T-helper 1 cell (primary cell): ENCODE measurements at places on chromosomes 16 and 17.

DNA sequence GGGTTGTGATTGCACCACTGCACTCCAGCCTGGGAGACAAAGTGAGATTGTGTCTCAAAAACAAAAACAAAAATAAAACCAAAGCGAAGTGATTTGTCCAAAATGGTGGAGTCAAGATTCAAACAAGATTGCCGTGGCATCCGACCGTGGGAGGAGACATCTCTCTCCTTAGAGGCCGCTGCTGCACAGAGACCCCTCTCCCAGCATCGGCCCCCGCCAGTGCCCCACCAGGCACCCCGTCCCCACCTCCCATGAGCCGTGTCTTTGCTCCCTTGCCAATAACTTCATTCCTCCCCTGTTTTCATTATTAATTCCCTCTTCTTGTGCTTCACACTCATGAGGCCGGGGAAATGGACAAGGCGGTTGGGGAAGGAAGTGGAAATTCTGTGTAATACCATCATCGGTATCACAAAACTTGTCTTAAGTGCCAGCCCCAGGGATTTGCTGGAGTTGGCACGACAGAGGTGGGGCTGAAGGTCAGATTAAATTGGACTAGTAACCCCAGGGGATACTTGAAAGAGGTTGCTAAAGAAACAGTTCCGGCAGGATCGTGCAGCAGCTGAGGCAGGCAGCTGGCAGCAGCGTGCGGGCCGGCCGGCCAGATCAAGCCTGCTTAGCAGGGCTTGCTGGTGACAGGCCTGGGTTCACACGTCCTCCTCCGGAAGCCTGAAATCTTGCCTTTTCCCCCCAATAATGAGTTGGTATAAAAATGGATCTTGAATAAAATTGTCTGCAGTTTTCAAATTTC is 66.8 kb downstream of the RTN4RL1 start:
- no peak for DNase-seq

GRCh38 chr17:72734613-72735012 is 357.9 kb downstream of the SLC39A11 start:
- no peak for DNase-seq

DNA sequence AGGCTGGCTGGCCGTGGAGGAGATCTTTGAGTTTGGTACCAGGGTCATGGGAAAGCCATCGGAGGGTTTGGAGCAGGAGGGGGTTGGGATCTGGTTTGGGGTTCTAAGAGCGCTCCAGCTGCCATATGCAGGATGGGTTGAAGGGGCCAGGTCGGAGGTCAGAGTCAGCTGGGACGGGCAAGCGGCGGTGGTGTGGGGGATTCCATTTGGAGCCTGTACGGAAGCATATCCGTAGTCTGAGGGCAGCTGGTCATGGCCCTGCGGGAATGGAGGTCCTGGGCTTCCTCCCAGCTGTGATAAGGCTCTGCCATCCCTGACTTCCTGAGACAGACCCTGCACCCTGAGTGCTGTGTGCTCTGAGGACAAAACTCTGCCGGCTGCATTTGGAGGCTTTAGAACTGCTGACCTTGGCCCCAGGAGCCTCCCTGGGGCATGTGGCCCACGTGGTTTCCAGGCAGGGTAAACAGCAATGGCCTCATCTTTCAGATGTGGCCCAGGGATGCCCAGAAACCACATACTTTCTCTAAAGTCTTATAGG is 46.5 kb downstream of the ATP2C2 start:
- DNase-seq, result no peak

DNA sequence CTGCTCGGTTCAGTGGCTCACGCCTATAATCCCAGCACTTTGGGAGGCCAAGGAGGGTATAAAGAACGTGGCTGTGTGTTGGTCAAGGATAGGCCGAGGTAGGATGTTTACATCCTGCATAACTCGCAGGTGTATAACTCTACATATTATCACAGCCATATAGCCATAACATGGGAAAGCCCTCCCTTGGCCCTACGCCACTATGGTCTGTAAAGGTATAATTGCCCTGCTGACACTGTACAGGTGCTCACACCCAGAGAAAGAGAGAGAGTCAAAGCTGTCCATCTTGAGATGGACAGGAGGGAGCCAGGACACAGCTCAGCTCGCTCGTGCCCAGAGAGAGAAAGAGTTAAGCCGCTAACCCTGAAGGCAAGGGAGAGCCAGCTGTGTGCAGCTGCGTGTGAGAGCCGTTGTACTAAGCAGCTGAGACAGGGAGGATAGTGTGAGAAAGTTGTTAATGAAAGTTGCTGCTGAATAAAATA is 30.4 kb upstream of the DHX8 start:
- no peak for DNase-seq

GRCh38 chr16:56709443-56710040 is 20.4 kb upstream of the NUP93 start:
- DNase-seq, result no peak

GRCh38 chr17:20053361-20053964 is 44.3 kb downstream of the SPECC1 start:
- no peak for DNase-seq

GRCh38 chr17:74605361-74605760 is 13.3 kb upstream of the CD300LD start:
- no peak for DNase-seq

GRCh38 chr17:76867578-76868175 is 527 bp upstream of the MGAT5B start:
- no peak for DNase-seq

DNA sequence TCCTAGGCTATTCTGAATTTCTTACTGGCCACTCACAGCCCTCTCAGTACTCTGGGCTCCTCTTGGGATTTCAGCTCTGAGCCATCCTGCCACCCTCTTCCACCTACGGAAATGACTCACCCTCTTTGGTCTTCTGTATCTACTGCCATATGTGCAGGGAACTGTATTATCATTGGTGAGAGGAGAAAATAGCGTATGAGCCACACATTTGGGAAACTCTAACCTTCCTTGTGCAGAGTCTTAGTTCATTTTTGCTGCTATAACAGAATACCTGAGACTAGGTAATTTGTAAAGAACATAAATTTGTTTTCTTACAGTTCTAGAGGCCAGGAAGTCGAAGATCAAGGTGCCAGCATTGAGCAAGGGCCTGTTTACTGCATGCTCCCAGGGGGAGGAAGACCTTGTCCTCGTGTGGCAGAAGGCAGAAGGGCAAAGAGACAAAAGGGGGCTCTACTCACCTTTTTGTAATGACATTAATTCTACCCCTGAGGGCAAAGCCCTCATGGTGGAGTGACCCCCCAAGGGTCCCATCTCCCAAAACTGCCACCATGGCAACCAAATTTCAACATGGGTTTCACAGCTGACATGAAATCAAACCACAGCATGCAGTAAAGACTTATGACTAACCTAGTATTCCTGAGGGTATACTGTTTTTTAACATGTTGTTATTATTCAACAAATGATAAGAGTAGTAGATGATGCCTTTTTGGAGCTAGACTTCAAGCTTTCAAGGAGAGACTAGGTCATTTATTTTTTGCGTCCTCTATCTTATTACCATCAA is 191.8 kb downstream of the PRKCA start:
- no peak for DNase-seq

- no peak for DNase-seq
Measured at GRCh38 chr16:55284718-55285099, 39.3 kb upstream of the IRX6 start.

DNA sequence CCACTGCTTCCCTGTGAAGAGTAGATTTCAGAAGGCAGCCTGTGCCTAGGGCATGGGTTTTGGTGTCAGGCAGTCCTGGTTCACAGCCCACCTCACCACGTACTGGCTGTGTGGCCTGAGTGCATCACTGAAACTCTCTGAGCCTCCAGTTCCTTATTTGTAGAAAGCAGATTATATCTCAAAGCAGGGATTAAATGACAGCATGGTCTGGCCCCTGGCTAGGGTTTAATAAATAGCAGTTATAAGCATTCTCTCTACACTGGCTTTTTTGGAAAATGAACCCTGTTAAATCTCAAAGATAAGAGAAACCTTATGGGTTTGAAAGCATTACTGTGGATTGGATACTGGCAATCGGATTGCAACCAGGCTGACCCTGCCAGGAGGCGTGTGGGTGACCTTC is 2.9 kb upstream of the MT1M start:
- DNase-seq, result no peak

GRCh38 chr17:74737299-74738050 is 419 bp downstream of the RAB37 start:
- peak; percentile 38 for DNase-seq

DNA sequence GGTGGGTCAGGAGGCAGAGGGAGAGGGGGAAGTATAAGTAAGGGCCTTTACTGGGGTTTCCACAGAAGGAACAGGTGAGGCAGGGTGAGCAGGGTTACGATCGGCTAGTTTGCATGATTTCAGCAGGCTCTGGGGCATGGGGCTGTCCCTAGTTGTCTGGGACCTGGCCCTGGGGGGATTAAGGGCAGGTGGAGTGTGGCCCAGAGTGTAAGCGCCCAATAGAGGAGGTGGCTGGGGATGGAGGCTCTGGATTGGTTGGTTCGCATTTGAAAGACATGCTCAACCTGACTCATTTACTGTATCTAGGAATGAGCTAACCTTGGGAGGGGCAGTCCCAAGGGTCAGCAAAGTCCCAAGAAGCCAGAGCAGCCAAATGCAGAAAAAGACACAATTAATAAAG is 230.3 kb downstream of the MAP2K4 start:
- no peak for DNase-seq

- DNase-seq, result no peak
Measured at GRCh38 chr17:31534223-31534888, 142.9 kb downstream of the RAB11FIP4 start.

DNA sequence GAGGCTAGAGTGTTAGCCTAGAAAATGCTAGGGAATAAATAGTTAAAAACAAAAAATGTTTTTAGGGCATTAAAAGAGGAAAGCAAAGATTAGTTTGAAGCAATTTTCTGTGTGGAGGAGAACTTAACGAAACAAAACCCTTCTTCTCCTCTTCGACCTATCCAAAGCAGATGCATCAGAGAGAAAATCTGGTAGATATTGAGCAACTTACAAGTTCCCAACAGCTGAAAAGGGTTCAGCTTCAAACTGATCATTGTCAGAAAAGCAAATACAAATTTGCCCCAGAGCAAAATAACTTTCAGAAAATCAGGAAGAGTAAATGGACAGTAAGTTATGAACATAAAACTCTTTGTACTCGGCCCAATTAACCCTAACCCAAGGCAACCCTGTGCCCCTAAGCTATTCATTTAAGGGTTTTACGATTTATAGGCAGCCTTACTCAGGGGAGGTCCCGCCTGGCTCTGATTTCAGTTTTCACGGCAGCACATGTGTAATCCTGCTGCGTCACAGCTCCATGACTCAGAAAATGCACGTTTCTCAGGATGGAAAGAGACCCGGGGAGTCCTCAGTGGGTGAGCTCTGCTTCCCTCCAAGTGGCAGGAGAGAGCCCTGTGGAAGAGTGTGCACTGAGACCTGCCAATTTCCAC is 405.7 kb upstream of the SALL1 start:
- no peak for DNase-seq

GRCh38 chr17:9472541-9472940 is 103.1 kb downstream of the STX8 start:
- no peak for DNase-seq

DNA sequence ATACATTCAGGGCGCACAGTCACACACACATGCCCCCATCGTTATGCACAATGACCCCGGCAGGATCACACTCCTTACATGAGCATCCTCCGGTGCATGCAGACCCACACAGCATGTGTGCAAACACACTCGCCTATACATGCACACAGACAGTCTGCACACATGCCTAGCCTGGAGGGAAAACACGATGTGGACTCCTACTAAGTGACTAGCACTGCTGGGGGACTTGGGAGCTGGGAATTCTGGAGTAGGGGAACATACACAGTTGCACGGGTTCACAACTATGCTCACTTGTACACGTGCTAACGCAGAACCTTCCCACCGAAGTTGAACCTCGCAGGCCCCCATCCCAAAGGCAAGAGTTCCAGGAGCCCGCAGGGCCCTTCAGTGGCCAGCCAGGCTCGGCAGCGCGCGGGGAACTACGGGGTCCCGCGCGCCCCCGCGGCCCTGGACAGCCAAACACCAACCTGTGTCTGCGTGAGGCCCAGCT is 2.0 kb downstream of the DLX3 start:
- no peak for DNase-seq

- no peak for DNase-seq
Measured at GRCh38 chr17:885971-886571, 93.5 kb downstream of the NXN start.

- no peak for DNase-seq
Measured at GRCh38 chr16:85601730-85602401, 11.3 kb upstream of the GSE1 start.

- DNase-seq, result no peak
Measured at GRCh38 chr16:47017636-47018035, 44.2 kb upstream of the DNAJA2 start.

DNA sequence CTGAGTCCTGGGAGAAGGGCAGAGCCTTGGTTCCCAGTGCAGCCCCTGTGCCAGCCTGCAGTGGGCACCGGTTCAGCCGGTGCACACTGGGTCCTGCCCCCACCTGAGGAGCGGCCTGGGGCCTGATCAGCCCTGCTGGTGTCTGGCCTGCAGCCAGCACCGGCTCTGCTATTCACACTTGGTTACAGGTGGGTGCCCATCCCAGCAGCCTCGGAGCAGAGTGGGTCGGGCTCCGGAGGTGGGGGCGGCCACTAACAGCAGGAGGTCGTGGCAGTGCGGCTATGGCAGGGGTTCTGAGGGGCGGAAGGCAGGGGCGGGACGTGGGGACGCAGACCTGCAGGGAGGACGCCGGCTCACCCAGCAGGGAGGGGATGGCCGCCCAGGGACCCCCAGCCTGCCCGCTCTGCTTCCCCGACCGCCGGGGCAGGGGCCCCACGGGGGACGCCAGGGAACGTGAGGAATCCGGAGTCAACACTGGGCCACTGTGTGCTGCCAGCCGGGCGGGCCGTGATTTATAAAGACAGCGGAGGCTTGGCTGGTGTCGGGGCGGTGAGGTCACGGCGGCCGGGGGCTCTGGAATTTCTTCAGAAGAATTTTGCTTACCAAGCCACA is 20.3 kb downstream of the METRNL start:
- no peak for DNase-seq

- no peak for DNase-seq
Measured at GRCh38 chr17:72434991-72435618, 314.3 kb downstream of the SOX9 start.

GRCh38 chr17:3732210-3732621 is 8.5 kb downstream of the HASPIN start:
- no peak for DNase-seq

DNA sequence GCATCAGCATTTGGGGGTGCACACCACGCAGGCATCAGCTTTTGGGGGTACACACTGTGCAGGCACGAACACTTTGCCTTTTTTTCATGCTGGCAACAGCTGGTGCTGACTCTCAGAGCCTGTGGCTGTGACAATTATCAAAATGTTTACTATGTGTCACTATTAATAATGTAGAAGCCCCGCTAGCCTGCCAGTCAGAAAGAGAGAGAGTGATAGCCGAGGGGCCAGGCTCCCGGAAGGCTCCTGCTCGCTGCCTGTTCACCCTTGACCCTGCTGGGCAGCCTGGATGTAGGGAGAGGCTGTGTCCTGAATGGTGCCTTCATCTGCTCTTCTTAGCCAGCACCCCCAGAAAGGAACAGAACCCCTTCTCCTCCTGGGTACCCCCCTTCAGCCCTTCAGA is 61.9 kb downstream of the SDK2 start:
- DNase-seq, result no peak

GRCh38 chr16:3458852-3459361 is 15.4 kb downstream of the NAA60 start:
- DNase-seq, result no peak
